H9 (cell line): ENCODE measurements at places on chromosomes 13 and 19. TPM values are rescaled to one million over a fixed set of nuclear protein-coding genes. Genes with fewer than 3 reads are reported as not detected.

DNA sequence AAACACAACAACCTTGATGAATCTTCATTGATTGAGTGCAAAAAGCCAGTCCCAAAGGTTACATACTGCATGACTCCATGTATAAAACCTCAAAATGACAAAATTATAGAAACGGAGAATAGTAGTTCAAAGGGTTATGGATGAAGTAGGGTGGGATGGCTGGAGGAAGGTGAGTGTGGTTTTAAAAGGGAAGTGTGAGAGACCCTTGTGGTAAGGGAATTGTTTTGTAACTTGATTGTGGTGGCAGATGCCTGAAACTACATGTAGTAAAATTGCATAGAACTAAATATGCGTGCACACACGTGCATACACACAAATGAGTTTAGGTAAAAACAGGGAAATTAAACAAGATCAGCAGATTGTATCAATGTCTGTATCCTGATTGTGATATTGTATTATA, 340.7 kb downstream of the MTUS2 start:
- DNase-seq = no peak

- DNase-seq = no peak
Observed at GRCh38 chr19:50750010-50750409, 20.3 kb upstream of the GPR32 start.

DNA sequence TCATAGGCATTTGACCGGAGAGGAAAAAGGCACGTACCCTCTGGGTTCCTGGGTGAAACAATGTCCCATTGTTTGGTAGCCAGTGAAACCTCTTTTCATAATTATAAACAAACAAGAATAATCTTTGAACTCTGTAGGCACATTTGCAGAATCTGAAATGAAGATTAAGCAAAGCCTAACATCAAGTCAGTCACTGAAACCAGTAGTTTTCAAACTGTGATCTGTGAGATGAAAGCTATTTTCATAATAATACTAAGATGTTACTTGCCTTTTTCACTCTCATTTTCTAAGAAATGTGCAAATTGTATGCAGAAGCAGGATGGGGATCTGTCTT, 105.4 kb downstream of the WDFY2 start:
- DNase-seq = no peak

GRCh38 chr13:113022391-113022744, 53.4 kb downstream of the MCF2L start:
- peak; percentile 52 for DNase-seq

The RFX1 gene
- total RNA-seq = 19.2 and 21.4 TPM in 2 replicates

The FPR1 gene
- total RNA-seq = not detected in 2 replicates

DNA sequence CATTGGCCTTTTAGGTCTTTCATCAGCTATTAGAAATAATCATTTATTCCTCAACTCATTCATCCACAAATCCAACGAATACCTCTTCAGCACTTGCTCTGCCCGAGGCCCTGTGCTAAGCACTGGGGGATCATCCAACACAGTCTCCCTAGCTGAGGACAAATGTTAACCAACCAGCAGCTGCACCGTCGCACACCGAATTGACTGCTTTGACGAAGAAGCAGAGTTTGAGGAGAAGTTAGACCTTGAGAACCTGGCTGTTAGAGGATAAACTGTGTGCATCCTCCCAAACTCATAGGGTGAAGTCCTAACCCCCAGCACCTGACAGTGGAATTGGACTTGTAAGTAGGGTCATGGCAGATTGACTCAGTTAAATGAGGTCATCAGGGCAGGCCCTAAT, 170.9 kb downstream of the USP12 start:
- no peak for DNase-seq

The TNNT1 gene
- total RNA-seq = 124 and 127 TPM in 2 replicates

- DNase-seq = no peak
Observed at GRCh38 chr19:47120470-47121067, 7.0 kb upstream of the ZC3H4 start.

- no peak for DNase-seq
Observed at GRCh38 chr13:110464556-110465333, 96.8 kb downstream of the RAB20 start.

DNA sequence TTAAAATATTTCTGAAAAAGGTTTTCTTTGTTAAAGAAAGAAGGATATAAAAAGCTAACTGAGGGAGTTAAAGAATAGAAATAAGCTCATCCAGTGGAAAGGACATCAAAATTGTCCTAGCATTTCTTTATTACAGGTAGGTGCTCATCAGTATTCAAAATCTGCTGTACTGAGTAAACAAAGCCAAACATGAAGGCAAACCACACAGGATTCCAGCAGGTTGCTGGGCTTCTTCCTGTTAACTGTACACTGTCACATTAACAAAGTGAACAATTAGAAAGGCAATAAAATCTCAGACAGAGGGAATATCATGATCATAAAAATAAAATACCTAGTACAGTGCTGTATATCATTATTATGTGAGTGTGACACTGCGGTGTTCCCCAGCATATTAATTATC, 1541.0 kb downstream of the SLITRK5 start:
- DNase-seq = no peak

The CCL25 gene
- total RNA-seq = not detected in 2 replicates

GRCh38 chr13:34943436-34944273, 1.6 kb downstream of the NBEA start:
- DNase-seq = no peak
